ENCODE measurements at places on chromosomes 13 and 19.
A peak's percentile ranks its signal among the peaks of the same experiment; 100 is the strongest.

DNA sequence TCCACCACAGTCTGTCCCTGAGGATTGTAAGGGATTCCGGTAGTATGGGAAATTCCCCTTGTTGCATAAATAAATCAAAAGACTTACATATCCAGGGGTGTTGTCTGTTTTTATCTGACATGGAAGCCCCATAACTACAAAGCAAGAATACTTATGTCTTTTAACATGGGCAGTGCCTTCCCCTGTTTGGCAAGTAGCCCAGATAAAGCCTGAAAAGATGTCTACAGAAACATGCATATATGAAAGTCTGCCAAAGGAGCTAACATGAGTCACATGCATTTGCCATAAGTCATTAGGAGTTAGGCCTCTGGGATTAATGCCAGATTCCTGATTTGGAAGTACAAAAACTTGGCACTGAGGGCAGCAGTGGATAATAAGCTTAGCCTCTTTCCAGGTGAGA lies 62.1 kb downstream of the ZNF737 start:
- DNase-seq = no peak

DNA sequence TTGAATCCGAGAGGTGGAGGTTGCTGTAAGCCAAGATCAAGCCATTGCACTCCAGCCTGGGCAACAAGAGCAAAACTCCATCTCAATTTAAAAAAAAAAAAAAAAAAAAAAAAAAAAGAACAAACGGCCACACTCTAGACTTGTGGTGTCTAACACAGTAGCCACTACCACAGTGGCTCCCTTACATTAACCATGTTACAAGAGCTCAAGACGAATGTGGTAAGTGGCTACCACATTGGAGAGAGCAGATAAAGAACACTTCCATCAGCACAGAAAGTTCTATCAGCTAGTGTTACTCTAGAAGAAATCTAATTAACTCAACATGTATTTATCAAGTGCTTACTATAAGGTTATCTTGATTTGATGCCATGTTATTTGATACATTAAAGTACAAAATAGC lies 11.5 kb downstream of the XPO4 start:
- no peak for DNase-seq

DNA sequence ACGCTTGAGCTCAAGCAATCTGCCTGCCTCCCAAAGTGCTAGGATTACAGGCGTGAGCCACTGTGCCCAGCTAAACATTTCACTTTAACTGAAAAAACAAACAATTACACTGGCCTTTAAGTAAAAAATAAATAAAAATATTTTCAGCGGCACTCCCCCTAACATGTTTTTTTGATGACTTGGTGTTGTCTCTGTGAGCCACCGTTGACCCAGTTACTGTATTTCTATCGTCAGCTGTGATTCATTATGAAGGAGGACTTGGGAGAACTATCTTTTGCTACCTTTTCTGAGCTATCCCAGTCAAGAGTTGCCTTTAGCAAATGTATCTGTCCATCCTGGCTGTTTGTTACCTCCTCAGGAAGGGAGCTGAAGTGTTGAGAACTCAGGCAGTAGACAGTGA lies 18.5 kb upstream of the C19orf33 start:
- DNase-seq = no peak

DNA sequence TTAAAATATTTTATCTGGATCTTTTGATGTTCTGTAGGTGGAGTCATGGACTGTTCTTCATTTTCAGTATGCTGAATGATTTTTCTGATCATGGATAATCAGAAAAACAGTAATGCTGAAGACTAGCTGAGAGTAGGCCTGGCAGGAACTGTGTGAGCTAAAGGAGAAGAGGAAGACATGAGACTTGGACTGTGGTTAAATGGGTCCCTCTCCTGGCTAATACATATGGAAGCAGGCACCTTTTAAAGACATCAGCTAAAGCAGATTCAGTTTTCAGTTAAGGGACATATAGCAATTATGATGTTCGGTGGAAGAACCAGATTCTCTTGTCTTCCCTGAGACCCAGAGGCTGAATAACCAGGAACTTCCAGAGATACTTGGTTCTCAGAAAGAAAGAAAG lies 169.4 kb downstream of the OLFM4 start:
- no peak for DNase-seq

DNA sequence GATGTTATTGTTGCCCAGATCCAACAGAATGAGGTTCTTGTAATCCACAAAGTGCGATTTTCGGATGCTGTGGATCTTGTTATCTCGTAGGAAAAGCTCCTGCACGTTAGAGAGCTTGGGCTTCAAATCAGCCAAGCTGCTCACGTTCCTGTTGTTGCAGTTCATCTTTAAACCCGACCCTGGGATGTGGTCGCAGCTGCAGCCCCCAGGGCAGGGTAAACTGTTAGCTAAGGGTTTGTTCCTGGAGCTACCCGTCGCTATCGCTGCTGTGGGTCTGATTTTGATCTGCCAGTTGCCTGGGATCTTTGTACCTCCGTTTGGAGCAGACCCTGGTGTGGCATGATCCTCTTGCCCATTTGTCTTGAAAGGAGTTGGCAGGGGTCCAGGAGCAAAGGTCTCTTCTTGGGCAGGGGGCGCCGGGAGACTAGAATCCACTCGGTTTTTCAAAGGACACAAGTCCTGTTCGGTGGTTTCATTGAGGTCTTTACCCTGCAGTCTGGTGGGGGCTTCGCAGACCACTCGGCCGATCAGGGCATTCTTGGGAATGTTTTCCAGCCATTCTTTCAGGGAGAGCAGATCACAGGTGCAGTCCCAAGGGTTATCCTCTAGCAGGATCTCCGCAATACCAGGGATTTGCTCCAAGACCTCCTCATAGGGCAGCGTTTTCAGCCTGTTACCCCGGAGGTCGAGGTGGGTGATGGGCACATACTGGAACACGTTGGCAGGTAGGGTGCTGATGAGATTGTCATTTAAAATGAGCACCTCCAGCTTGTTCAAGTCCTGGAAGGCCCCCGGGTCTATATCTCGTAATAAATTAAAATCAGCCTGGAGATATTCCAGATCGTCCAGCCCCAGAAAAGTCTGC lies 1.8 kb downstream of the SLITRK1 start:
- DNase-seq = no peak

GRCh38 chr19:51359294-51359693 lies 6.9 kb downstream of the ETFB start:
- no peak for DNase-seq

GRCh38 chr13:112783135-112783977 lies 93.5 kb downstream of the ATP11A start:
- DNase-seq = peak; percentile 7

- DNase-seq = peak; percentile 46
Observed at GRCh38 chr19:6761053-6761676, 6.1 kb downstream of the SH2D3A start.

GRCh38 chr19:3646336-3647092 lies 19.9 kb upstream of the CACTIN start:
- no peak for DNase-seq

GRCh38 chr19:12984143-12984627 lies 11.1 kb upstream of the NFIX start:
- DNase-seq = no peak

DNA sequence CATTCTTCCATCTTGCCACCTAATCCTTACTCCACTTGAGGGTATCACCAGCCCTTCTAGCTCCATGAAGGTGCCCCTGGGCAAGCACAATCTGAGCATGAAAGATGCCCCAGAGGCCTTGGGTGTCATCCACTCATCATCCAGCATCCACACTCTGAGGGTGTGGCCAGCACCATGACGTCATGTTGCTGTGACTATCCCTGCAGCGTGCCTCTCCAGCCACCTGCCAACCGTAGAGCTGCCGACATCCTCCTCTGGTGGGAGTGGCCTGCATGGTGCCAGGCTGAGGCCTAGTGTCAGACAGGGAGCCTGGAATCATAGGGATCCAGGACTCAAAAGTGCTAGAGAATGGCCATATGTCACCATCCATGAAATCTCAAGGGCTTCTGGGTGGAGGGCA lies 3.1 kb upstream of the KLK3 start:
- no peak for DNase-seq

- DNase-seq = peak; percentile 69
Observed at GRCh38 chr19:33416307-33417215, 43.1 kb downstream of the CEBPG start.

GRCh38 chr13:21897161-21897560 lies 226.3 kb downstream of the FGF9 start:
- no peak for DNase-seq

GRCh38 chr13:34002141-34002540 lies 184.2 kb downstream of the RFC3 start:
- DNase-seq = no peak

GRCh38 chr13:94596575-94596971 lies 621 bp upstream of the TGDS start:
- DNase-seq = no peak

- DNase-seq = no peak
Observed at GRCh38 chr19:52635786-52636570, 2.2 kb downstream of the ZNF83 start.
